BE2C (cell line): ENCODE measurements at places on chromosomes 5 and 9.

GRCh38 chr9:100794738-100795269 lies 216.9 kb downstream of the CAVIN4 start:
- DNase-seq, result no peak

DNA sequence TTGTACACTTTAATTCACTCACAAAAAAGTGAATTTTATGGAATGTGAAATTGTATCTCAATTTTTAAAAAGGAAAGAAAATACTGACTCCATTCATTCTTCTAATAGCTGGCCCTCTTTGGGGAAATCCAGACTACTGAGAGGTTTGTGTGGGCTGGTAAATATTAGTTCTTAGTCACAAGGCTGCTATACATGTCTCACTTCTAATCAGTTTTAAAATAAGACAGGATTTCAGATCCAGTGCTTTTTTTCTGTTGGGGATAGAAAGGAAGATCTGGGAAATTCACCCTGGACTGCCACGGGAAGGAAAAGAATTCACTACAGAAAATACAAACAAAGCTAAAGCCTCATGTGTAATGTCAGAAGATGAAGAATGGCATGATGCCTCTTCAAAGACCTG lies 32.7 kb upstream of the ADAMTSL1 start:
- no peak for DNase-seq

DNA sequence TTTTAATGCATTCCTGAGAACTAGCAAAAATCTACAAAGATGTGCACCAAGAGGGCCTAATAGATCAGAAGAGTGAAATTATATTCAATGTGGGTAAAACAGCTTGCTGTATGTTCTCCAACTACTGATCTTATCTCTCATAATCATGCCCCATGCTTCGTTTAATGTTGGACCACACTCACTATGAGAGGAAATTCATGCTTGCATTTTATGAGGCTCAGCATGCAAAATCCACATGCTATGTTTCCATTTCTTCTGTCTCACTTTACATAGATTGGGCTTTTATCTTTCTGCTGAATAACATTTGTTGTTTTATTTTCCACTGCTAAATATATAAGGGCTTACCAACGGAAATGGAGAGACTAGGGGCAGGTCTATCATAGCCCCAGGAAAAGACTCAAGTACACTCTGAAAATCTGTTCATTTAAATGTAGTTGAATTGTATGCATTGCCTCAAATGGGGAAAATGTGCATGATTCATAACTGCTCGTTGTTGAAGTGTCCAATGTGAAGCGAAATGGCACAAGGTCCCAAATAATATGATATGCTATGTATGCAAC lies 474.2 kb downstream of the EFNA5 start:
- no peak for DNase-seq

DNA sequence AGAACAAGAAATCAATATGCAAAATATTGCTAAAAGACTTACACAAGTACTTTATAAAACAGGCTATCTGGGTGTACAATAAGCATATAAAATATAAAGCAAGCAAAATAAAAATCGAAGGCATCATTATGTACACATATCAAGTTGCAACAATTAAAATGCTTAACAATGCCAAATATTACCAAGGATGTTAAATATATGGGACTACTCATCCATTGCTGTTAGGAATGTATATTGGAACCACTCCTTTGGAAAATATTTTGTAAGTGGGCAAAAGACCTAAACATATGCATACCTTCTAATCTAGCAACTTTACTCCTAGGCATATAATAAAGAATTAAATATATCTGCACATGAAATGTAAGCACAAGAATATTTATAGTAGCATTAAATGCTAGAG lies 632.6 kb upstream of the COX7C start:
- no peak for DNase-seq

DNA sequence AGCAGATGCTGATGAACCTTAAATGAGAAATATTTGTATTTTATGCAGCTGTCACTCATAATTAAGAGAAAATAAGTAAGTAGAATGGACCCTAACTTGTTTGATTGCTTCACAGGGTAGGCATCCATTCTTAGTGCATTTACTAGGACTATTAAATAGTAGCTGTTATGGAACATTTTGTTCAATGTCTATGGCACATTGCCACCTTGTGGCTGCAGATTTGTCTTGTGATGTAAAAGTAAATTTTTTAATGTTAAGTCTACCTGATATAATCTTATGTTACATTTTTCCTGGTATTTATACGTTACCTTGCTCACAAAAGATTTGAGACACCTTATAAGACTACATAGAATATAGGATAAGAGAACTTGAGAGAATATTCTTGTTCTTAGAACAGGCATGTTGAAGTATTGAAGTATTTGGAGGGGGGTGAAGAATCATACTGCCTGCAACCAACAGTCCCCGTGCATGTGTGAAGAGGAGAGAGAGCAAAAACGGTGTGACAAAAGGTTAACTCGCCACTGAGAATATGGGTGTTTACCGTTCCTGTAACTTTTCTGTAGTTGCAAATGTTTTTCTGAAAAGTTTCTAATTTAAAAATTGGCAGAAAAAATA lies 161.1 kb downstream of the MAST4 start:
- DNase-seq, result peak; percentile 65

DNA sequence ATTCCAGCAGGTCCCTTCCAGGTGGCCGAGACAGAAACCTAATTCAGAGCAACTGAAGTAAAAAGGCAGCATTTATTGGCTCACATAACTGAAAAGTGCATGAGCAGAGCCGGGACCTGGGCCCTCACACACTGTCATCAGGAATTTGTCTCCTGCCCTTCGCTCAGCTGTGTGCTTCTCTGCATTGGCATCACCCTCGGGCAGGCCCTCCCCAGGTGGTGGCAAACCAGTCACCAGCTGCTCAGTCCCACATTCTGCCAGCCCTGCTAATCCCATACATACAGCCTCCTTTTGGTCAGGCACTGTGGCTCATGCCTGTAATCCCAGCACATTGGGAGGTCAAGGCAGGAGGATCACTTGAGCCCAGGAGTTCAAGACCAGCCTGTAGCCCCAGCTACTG lies 11.5 kb upstream of the CPLX2 start:
- no peak for DNase-seq

DNA sequence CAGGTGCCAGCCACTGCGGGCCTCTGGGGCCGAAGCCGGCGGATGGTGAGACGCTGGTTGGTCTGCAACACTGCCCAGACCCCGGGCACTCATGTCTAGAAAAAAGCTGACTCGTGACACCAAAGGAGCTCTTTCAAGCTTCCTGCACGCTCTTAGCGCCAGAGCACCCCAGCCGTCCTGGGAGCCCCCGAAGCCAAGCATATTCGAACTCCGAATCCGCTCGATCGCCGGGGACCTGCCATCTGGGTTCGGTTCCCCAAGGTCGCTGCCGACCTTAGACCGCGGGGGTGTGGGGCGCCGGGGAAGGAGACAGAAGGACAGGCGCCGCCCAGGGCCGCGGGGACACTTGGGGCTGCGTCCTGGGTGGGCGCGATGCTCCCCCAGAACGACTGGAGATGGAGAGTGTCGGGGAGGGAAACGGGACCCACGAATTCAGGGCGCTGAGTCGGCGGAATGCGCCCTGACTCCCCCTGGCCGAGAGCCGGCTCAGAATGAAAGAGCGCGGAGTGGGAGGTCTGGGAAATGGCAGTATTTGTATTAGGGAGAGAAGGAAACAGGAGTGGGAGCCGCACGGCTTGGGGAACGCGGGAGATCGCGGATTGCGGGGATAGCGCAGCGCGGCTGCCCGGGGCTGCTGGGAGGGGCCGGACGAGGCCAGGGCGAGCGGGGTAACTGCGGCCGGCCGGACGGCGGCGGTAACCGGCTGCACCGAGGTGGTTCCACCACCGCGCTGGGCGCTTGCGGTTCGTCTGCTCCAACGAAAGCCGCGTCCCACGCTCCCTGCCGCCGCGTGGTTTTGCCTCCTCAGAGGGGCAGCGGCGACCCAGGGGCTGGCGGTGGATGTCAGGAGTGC lies 20.1 kb upstream of the MARCHF6 start:
- DNase-seq, result no peak

- DNase-seq, result no peak
Measured at GRCh38 chr5:15502208-15502607, 2.2 kb downstream of the FBXL7 start.

DNA sequence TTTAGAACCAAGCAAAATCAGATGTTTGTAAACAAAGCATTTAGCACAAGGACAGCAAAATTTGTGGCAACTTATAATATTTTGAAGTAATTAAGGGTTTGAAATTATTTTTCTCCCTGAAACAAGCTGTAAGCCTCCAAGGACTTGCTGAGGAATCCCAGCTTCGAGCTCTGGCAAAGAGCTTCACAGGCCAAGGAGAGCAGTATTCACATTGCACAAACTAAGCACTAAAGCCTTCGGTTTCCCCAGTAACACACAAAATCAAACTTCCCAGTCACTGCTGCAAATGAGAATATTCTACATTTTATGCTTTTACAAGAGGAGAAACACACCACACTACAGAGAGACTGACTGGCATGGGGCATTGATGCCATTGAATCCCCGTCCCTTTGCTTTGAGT lies 101.9 kb downstream of the WDR41 start:
- no peak for DNase-seq

- no peak for DNase-seq
Measured at GRCh38 chr5:92836855-92837755, 743.9 kb downstream of the NR2F1-AS1 start.

DNA sequence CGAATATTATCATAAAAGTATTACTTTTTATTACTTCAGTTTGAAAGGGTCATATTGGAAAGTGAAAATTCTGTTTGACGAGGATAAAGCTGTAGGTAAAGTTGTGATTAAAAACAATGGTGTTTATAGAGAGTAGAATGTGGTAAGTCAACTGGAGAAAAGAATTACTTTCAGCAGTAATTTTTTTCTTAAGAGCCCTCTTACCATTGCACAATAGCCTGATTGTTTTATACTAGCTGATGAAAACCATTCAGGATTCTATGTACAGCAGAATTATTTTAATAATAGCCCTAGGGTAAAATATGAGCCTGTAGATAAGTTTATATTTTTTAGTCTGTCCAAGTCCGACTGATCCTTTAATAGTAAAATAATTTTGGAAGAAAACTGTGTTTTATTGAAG lies 16.6 kb downstream of the CDC42SE2 start:
- no peak for DNase-seq

- DNase-seq, result no peak
Measured at GRCh38 chr5:176625966-176626875, 4.1 kb downstream of the SNCB start.

DNA sequence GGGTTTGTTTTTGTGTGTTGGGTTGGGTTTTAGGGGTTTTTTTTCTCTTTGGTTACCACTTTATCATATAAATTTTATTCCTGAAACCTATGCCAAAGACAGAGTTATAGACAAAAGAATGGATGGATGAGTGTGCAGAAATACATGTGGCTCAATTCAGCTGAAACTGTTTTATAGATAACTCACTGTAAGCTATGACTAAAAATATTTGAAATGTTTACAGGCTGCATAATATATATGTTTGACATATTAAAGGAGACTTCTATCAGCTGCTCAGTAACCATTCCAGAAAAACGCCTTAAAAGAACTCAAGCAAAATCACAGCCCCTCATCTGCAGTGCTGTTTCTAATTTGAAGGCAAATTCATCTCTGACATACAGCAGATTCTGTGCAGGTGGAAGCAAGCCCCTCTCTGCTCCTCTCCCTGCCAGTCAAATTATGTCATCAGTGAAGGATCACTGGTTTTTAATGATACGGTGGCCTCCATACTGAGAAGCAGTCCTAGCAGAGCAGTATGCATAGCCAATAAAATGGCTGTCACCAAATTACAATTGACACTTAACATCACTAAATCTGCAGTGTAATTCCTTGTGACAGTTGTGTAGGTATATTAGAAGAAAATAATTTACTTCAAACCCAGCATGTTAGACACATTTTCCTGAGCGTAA lies 301.6 kb downstream of the NR2F1-AS1 start:
- DNase-seq, result peak; percentile 71

GRCh38 chr5:120382833-120383232 lies 81.3 kb upstream of the PRR16 start:
- DNase-seq, result no peak

GRCh38 chr9:4050916-4051315 lies 249.0 kb downstream of the GLIS3 start:
- DNase-seq, result no peak

GRCh38 chr5:144429405-144429804 lies 258.7 kb downstream of the KCTD16 start:
- no peak for DNase-seq

DNA sequence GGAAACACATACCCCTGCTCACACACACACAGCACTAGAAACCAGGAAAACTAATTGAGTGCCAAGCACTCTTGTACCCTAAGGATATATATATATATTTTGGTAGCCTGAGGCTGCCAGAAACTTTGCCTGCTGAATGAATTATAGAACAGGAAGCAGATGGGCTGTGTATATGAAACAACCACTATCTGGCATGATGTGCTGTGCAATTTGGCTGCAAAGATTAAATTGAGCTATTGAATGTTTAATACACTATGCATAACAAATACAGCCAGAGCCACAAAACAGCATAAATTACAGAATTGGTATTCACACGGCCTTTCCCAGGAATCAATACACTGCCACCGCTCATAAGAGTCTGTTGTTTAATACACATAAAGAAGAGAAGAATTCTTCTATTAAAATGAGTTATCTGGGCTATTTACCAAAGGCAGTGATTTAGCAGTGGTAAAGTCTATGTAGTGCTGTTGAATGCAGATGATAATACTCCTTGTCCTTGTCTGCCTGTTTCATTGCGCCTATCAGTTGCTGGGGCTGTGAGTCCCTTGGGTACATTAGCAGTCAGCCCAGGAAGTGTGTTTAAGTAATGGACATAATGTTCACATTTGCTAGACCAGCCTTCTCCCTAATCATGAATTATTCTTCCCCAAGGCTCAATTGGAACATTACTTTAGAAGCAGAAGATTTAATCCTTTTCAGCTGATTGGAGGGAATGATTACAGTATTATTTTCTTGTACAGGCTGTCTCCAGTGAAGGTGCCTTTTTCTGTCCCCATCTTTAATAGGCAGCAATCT lies 294.3 kb downstream of the TLE1 start:
- peak; percentile 78 for DNase-seq

DNA sequence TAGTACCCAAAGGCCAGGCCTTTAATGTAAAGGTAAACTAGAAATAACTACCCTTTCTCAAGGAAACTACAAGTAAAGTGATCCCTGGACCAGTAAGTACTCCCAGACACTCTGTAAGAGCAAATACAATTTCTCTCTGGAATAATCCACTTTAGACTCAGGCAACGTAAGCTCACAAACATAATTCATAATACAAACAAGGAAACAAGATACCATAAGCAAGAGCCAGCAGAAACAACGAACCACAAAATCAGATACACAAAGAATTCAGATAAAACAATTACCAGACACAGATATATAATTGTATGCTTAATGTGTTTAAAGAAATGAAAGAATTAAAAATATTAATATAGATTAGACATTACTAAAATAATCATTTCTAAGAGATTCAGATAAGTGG lies 12.1 kb downstream of the ERAP1 start:
- DNase-seq, result no peak

- DNase-seq, result no peak
Measured at GRCh38 chr9:81787747-81788632, 98.6 kb upstream of the TLE1 start.
